CD4-positive, alpha-beta memory T cell (primary cell): ENCODE measurements at places on chromosomes 12 and 14. TPM values are rescaled to one million over a fixed set of nuclear protein-coding genes. Genes with fewer than 3 reads are reported as not detected.

The TMPRSS12 gene
- polyA plus RNA-seq, result not detected

GRCh38 chr14:44730860-44731259, 223.8 kb upstream of the FSCB start:
- no peak for DNase-seq

- DNase-seq, result no peak
These were observed 81.4 kb downstream of the KIF26A start for GRCh38 chr14:104219731-104220214.

GRCh38 chr12:120710805-120711296, 593 bp downstream of the UNC119B start:
- DNase-seq, result peak; percentile 17

GRCh38 chr12:69052613-69053408, 119.8 kb upstream of the CPM start:
- DNase-seq, result peak; percentile 55

DNA sequence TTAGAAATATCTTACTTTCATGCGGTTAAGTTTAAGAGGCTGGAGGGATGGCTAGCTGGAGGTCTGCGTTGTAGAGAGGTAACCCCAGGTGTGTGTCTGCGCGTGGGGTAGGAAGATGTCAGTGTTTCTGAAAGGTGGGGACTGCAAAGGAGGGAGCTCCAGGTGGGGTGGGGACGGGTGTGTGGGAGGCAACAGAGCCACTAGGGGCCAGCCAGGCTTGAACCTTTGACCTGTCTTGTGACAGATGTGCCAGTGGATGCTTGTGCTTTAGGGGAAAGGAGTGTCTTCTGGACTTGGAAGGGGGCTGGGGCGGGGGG, 841 bp downstream of the GLI1 start:
- DNase-seq, result no peak

The KRT79 gene
- polyA plus RNA-seq, result not detected

DNA sequence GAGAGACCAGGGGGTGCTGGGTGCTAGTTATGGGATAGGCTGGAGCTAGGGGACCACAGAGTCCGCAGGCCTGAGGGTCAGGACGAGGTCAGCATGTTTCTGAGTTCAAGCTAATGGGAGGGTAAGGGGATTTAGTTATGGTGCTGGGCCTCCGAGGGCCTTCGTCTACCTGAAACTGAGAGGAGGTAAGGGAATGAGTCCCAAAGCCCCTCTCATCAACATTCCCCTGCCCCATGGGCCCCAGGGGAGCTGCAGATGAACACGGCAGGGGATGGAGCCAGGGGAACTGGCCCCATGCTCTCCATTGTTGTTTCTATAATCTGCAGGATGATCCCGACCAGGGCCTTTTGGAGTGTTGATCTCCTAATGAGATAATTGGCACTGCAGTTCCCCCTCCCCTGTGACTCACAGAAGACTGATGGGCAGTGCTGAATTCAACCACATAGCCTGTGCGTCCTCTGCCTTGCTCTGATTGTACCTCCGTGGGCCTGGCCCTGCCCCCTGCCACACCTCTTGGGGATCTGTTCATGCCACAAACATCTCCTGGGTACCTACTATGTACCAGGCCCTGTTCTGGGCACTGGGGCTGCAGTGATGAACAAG, 21.4 kb downstream of the FAIM2 start:
- no peak for DNase-seq

The PLXNC1 gene
- polyA plus RNA-seq, result 8.3 TPM
